Immature natural killer cell (primary cell): ENCODE measurements at places on chromosomes 4 and X. TPM values are rescaled to one million over a fixed set of nuclear protein-coding genes. Genes with fewer than 3 reads are reported as not detected.

The PRR32 gene
- not detected for polyA plus RNA-seq

The DDX53 gene
- polyA plus RNA-seq: not detected

The NWD2 gene
- not detected for polyA plus RNA-seq

The UGT2B7 gene
- not detected for polyA plus RNA-seq

DNA sequence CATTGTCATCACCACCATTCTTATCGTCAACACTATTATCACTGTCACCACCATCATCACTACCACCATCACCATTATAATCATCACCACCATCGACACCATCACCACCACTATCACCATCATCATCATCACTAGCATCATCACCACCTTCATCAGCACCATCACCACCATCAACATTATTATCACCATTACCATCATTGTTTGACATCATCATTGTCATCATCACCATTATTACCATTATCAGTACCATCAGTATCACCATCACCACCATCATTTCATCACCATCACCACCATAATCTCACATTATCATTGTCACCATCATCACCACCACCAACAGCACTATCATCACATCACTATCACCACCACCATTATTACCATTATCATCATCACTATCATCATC lies 47.5 kb upstream of the NKX1-1 start:
- H3K36me3 ChIP-seq: no peaks in the 10 kb centered on the region
- H3K4me1 ChIP-seq: no peaks in the 10 kb centered on the region
- H3K27me3 ChIP-seq: peaks cover 12% of the 10 kb centered on the region

DNA sequence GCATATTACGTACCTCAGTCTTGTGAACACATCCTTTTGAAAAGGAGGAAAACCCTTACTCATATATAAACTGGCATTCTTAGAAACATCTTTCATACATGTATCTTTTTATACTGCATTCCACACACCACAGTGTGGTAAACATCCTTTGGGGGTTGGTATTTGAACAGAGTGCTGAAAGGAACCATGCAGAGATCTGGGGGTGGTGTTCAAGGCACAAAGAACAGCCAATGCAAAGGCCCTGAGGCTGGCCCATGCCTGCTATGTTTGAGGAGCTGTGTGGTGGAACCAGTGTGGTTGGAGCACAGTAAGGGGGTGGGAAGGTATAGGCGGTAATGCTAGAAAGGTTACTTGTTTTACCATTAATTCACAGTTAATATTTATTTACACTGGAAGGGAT lies 2.0 kb downstream of the ELK1 start:
- H3K36me3 ChIP-seq: no peaks in the 10 kb centered on the region
- no peak overlapping the region for H3K27ac ChIP-seq
- H3K4me3 ChIP-seq: no peak overlapping the region
- no peak for DNase-seq
- H3K4me1 ChIP-seq: peaks cover 25% of the 10 kb centered on the region

GRCh38 chr4:166078383-166078782 lies 205.3 kb downstream of the TLL1 start:
- no peaks in the 10 kb centered on the region for H3K36me3 ChIP-seq
- no peak for DNase-seq
- H3K27ac ChIP-seq: no peak overlapping the region
- H3K4me3 ChIP-seq: no peak overlapping the region

- DNase-seq: no peak
- no peak overlapping the region for H3K4me3 ChIP-seq
- no peak overlapping the region for H3K27ac ChIP-seq
- no peaks in the 10 kb centered on the region for H3K36me3 ChIP-seq
These were observed 568.5 kb downstream of the FSTL5 start for GRCh38 chr4:161595230-161595771.

DNA sequence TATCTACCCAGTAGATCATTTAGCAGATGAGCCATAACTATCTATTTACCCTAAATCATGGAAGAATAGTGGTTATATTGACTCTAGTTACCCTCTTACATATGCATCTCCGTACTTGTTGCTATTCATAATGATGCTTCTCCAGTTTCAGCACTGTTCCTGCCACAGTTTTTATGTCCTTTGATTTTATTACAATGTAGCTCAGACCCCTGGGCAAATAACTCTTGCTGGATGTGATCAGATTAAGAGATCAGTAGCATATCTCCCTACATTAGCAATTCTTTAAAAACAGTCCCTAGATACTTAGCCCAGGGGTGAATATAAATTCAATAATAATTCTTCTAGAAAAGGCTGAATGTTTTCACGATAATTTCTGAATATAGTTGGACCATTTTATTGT lies 696.5 kb downstream of the ADGRL3 start:
- no peak overlapping the region for H3K27ac ChIP-seq
- no peaks in the 10 kb centered on the region for H3K27me3 ChIP-seq
- H3K4me1 ChIP-seq: no peaks in the 10 kb centered on the region

DNA sequence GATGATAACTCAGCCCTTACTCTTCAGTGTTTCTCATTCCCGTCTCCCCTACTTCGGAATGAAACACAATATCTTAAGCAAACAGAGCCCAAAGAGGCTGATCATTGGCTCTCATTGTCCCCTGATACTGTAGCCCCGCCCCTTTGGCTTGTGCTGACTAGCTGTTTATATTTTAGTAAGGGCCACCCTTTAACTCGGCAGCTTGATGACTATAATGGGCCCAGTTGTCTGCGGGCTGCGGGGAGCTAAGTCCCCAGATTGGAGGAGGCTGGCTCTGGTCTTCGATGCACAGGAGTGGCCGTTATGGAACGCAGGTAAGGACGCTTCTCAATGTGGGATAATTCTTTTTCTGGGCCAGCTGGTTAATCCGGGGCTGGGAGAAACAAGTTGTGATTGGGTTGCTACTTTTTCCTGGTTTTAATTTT lies at the start of gene TRIM2:
TSS of gene TRIM2 (plus strand) at position 197 of the 425 bp plus-strand sequence. CDS start at position 285, 88 bp downstream.
- no peak for DNase-seq
- no peak within 1 kb of the TSS for H3K27ac ChIP-seq
- H3K4me3 ChIP-seq: no peak within 1 kb of the TSS
- H3K36me3 ChIP-seq: no peaks in the 10 kb centered on the region
- peaks cover 4% of the 10 kb centered on the region for H3K27me3 ChIP-seq

DNA sequence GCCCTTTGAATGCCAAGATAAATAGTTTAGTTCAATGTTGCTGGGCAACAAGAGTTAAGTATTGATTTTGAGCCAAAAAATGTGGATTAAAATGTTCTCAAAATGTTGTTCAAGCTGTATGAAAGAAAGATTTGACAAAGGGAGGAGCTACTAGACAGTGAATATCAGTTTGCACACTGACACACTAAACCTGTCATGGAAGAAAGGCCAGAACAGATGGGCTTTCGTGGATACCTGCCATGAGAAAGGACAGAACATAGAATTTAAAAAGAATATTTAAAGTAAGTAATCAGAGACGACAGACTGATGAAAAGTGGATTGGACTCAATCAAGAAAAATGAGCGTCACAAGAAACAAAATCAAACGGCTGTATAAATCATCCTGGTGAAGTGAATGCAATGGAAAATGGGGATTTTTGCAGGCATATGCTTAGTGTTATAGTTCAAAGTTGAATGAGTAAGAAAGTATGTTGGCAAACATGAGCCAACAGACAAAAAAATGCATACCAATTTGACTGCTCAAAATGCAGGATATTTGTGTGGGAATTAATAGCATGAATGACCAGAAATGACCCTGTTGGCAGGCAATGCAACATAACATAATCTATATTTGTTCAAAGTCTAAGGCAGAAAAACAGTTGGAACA lies 7.4 kb downstream of the PCDH18 start:
- H3K4me1 ChIP-seq: no peaks in the 10 kb centered on the region
- H3K27ac ChIP-seq: no peak overlapping the region
- H3K27me3 ChIP-seq: no peaks in the 10 kb centered on the region
- H3K4me3 ChIP-seq: no peak overlapping the region
- no peaks in the 10 kb centered on the region for H3K36me3 ChIP-seq

- H3K27me3 ChIP-seq: peaks cover 34% of the 10 kb centered on the region
- H3K4me1 ChIP-seq: peaks cover 10% of the 10 kb centered on the region
- H3K4me3 ChIP-seq: no peak overlapping the region
- no peak for DNase-seq
These were observed 2.8 kb downstream of the SFRP2 start for GRCh38 chr4:153785910-153786721.

DNA sequence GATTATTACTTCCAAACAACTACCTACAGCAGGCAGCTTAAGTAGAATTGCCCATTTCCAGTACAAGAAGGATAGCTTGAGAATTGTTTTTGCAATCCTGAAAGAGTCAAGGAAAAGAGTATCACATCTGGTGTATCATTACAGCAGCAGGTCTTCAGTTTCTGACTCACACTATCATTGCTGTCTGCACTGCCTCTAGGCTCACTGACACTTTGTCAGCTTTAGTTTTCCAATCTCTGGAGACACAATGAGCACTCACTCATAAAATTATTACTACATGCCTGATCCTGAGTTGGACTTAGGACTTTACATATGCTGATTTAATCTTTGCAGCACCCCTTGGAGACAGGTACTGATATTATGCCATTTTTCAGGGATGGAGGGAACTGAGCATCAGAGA lies 244.6 kb upstream of the BOD1L1 start:
- no peaks in the 10 kb centered on the region for H3K36me3 ChIP-seq
- no peak overlapping the region for H3K27ac ChIP-seq
- peaks cover 2% of the 10 kb centered on the region for H3K27me3 ChIP-seq
- H3K4me1 ChIP-seq: no peaks in the 10 kb centered on the region
- no peak overlapping the region for H3K4me3 ChIP-seq

- no peaks in the 10 kb centered on the region for H3K36me3 ChIP-seq
- H3K27me3 ChIP-seq: peaks cover 9% of the 10 kb centered on the region
- H3K4me1 ChIP-seq: peaks cover 6% of the 10 kb centered on the region
- peak; percentile 12 for DNase-seq
- H3K4me3 ChIP-seq: no peak overlapping the region
- no peak overlapping the region for H3K27ac ChIP-seq
These were observed 2.0 kb upstream of the SPP1 start for GRCh38 chr4:87973283-87974169.

GRCh38 chr4:25182937-25183336 lies 22.7 kb upstream of the SEPSECS start:
- DNase-seq: no peak
- no peaks in the 10 kb centered on the region for H3K36me3 ChIP-seq
- no peaks in the 10 kb centered on the region for H3K27me3 ChIP-seq
- no peak overlapping the region for H3K4me3 ChIP-seq
- no peak overlapping the region for H3K27ac ChIP-seq
- H3K4me1 ChIP-seq: peaks cover 10% of the 10 kb centered on the region

- no peak overlapping the region for H3K4me3 ChIP-seq
- H3K36me3 ChIP-seq: peaks cover 44% of the 10 kb centered on the region
- no peaks in the 10 kb centered on the region for H3K4me1 ChIP-seq
- DNase-seq: no peak
- no peaks in the 10 kb centered on the region for H3K27me3 ChIP-seq
- H3K27ac ChIP-seq: no peak overlapping the region
These were observed 25.8 kb downstream of the EXOC1 start for GRCh38 chr4:55879224-55879623.

DNA sequence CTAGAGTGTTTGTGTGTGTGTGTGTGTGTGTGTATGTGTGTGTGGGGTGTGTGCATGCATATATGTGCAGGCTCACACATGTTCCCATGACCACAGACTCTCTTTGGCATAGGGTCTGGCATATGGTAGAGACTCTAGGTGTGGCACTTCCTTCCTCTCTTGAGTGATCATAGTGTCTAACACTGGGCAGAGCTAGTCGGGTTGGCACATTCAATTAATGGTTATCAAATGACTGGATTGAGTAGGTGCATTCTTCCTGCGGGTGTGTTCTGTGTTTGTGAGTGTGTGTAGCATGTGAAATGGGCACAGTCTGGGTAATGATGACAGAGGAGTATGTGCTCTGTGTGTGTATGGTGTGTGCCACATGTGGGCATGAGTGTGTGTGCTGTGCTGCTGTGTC lies 106.5 kb downstream of the EFNB1 start:
- H3K27me3 ChIP-seq: peaks cover 1% of the 10 kb centered on the region
- H3K27ac ChIP-seq: no peak overlapping the region
- no peak overlapping the region for H3K4me3 ChIP-seq

DNA sequence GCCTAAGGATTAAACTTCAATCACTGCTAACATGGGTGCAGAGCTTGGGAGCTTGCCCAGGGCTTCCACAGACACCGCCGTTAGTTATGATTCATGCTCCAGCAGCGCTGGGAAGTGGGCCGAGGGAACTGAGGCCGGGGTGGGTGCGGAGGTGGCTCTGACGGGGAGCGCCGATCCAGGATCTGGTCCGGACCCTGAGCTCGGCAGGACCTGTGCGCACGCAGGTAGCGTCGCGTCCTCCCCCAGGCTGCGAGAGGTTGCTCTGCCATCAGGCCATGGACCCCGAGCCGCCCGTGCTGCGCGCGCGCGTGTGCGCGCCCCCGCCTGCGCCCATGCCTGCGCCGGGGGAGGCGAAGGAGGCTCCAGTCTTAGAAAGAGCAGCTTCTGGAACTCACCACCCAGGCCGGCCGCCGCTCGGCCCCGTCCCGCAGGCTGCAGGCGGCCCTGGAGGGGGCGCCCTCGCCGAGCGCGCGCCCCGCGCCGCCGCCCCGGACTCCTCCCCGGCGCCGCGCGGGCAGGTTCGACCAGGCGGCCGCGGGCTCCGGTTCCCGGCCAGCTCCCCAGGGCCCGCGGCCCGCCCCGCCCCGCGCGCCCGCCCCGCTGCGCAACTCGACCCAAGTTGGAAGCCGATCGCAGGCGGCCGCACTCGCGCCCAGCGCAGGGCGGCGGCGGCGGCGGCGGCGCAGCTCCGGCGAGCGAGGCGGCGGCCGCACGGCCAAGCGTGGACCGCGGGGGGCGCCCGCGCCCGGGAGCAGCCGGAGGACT lies 732 bp upstream of the ADRA2C start:
- H3K27me3 ChIP-seq: peaks cover 20% of the 10 kb centered on the region
- H3K27ac ChIP-seq: no peak overlapping the region
- H3K4me1 ChIP-seq: peaks cover 11% of the 10 kb centered on the region
- H3K36me3 ChIP-seq: no peaks in the 10 kb centered on the region

DNA sequence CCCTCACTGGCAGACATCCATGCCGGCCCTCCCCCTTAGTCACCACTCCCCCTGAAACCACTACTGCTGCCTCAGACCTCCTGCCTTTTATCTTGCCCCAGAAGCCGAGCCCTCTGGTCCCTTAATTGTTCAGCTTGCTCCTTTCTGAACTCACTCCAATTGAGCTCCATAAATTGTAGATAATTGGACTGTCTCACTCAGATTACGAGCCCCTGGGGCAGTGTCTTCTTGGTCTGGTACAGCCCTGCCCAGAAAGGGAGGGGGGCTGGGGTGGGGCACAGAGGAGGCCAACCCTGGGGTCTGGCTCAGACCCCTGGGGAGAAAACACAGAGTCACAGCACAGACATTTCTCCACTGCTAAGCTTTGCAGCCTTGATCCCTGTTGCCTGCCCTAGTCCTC lies 39.4 kb downstream of the NALF2 start:
- H3K4me1 ChIP-seq: no peaks in the 10 kb centered on the region
- no peak for DNase-seq
- no peak overlapping the region for H3K4me3 ChIP-seq

- peak overlapping the region; percentile 81 for H3K27ac ChIP-seq
- H3K4me3 ChIP-seq: peak overlapping the region; percentile 43
- H3K4me1 ChIP-seq: peaks cover 96% of the 10 kb centered on the region
- peaks cover 2% of the 10 kb centered on the region for H3K27me3 ChIP-seq
- no peak for DNase-seq
These were observed 36.4 kb downstream of the TMEM131L start for GRCh38 chr4:153502584-153502983.

DNA sequence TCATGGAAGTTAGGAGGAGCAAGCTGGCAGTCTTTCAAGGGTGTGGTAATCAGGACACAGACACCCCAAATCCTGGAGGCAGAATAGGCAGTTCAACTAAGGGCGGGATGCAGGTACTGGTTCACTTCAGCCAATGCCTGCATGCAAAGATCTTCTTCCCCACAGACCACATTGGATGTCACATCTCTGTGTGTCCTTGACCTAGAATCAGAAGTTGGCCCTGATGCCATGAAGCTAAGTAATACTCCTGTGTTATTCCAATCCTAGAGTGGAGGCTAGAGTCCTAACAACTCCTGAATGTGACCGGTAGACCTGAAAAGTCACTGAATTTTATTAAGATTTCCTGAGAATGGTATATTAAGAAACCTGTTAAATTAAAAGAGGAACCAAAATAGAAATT lies 165.5 kb downstream of the DMD start:
- H3K4me1 ChIP-seq: no peaks in the 10 kb centered on the region
- no peaks in the 10 kb centered on the region for H3K27me3 ChIP-seq
- H3K27ac ChIP-seq: no peak overlapping the region
- no peak overlapping the region for H3K4me3 ChIP-seq
